NCI-H1417 (cell line): ENCODE measurements at places on chromosomes 3 and 15.

DNA sequence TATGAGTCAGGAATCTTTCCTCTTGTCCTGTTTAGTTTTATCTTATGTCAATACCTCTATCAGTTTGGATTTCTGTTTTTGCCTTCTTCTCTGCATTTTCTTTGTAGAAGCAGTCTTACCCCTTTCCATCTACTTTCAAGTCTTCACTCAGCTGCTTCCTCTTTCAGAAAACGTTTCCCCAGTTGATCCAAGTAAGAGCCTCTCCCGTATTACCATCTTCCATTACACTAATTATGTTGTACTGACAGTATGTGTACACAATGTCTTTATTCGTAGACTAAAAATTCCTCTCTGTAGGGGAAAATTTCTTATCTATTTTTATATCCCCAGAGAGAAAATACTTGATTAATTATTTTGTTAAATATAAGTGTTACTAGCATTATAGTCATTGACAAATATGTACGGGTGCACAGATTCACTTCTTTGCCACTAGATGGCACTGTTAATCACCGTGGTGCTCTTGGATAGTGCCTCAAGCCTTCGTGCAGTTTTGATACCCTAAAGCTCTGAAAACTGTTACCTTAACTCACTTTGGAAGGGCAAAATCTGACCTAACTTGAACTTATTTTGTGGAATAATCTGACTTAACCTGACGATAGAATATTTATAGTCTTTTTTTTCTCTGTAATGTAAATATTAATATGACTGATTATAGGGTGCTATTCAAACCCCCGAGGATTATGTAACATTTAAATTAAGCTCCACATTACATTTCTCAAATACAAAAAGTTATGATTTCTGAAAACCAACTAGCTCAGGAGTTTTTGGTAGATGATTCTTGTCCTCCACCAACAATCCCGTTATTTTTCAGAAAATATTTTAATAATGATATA is 74.2 kb upstream of the POU1F1 start:
- DNase-seq: peak; percentile 35

DNA sequence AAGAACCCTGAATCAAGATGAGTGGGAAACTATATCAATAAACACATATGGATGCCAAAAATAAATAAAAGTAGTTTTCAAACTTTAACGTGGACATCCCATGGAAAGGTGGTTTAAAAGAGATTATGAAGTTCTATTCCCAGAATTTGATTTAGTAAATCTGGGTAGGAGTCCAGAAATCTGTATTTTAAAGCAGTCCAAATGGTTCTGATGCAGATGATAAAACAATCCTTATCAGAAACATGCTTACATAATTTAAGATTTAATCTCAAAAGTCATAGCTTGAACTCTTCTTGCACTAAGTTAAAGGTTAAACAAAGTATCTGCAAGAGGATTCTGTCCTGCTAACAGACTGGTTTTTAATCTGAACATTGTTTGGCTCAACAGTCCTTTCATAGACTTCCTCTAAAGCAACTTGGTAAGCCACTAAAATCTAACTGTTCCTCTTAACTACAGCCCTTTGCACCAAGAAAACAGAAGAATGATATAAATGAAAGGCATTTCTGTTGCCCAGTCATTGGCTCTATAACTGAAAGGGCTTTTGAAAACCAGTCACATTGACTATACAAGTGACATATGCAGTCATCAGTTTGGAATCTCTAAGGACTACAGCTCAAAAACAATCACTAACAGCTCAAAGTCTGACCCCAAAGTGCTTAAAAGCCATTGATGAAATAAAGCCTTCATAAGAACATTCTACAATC is 23.4 kb upstream of the MAP4 start:
- no peak for DNase-seq

- DNase-seq: no peak
Observed at GRCh38 chr3:50147447-50147846, 7.7 kb upstream of the SEMA3F start.

- DNase-seq: no peak
Observed at GRCh38 chr3:839981-840380, 252.8 kb upstream of the CNTN6 start.

DNA sequence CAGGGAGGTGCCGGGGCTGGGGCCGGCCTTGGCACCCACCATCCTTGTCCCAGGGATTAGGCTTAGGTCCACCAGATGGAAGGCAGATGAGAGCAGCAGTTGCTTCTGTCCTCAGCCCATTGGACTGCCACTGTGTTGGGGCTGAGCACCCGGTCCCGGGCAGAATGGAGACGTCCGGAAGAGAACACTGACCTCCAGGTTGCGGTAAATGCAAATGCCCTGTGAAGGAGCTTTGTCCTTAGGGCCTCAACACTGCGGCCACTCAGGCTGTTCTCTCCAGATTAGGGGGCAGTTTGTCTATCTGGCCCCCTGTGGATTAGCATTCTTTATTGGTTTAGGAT is at the start of gene SERINC4:
TSS of gene SERINC4 (minus strand) at position 276 of the 341 bp plus-strand sequence. CDS start at position 42, 234 bp downstream.
- DNase-seq: no peak

DNA sequence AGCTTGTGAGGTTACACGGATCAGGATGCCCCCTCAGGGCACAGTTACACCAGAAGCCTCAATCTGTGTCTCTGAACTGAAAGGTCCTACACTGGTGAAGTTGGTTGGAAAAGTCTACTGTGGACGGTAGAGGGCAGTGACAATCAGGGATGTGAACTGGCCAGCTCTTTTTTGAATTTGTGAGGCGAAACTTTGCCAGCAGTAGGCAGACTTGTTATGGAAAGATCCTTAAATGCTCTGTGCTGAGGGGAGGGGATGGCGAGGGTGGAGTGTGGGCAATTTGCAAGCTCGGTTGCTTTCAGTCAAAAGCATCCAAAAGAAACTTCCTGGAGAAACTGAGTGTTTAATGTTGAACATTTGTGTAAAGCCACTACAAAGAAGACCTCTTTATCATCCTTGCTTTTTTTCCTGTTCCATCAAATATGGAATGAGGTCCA is 127.4 kb upstream of the ABHD17C start:
- peak; percentile 53 for DNase-seq

GRCh38 chr3:27085829-27086730 is 283.1 kb downstream of the NEK10 start:
- no peak for DNase-seq

DNA sequence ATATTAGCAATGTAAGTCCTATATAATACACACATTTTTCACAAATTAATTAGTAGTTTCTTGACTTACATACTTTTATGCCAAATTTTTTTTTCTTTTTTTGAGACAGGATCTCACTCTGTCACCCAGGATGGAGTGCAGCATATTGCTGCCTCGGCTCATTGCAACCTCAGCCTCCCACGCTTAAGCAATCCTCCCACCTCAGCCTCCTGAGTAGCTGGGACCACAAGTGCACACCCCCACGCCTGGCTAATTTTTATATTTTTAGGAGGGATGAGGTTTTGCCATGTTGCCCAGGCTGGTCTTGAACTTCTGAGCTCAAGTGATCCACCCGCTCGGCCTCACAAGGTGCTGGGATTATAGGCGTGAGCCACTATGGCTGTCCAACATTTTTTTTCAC is 54.6 kb downstream of the RNF111 start:
- no peak for DNase-seq

GRCh38 chr3:96059301-96059700 is 755.1 kb upstream of the EPHA6 start:
- no peak for DNase-seq
